ENCODE measurements at places on chromosomes 7 and 10.

DNA sequence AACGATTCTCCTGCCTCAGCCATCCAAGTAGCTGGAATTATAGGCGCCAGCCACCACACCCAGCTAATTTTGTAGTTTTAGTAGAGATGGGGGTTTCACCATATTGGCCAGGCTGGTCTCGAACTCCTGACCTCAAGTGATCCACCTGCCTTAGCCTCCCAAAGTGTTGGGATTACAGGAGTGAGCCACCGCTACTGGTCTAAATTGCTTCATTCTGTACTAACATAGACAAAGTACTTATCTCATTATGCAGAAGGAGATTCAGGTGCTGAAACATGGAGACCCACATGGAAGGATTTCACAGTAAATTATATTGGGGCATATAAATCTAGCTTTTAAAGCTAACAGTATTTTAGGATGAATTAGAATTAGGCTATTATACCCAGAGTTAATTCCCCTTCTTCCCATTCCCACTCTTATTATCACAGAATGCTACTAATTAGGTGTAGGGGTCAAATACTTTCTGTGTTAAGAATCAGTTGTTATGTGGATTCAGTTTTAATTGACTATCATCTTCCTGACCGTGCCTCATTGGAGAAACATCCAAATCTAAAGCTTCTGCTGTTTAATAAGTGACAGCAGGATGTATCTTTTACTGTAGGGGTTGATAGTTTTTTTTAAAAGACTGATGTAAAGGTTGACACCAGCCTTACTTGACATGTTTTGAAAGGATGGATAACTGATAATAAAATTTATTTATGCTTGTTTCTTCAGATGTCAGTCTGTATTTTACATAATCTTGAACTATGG is 27.2 kb downstream of the ADK start:
- DNase-seq, result no peak

DNA sequence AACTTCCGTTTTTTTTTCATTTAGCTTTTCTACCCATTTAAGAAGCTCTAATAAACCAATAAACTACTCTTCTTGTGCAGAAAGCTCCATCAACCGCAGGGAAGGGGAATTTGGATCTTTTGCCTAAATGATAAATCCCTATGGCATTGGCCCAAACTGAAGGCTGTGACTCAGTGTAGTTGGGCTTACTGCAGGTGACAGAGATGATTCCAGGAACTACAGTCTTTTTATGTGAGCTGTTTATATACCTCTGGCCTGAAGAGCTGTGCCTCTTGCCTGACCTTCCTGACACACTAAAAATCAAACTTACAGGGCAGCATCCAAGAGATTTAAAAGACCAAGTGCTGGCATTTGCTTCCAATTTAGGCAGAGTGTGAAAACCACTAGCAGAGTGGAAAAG is 25.2 kb downstream of the ABCB1 start:
- no peak for DNase-seq

- DNase-seq, result no peak
Observed at GRCh38 chr7:101422356-101423195, 59.9 kb downstream of the COL26A1 start.

DNA sequence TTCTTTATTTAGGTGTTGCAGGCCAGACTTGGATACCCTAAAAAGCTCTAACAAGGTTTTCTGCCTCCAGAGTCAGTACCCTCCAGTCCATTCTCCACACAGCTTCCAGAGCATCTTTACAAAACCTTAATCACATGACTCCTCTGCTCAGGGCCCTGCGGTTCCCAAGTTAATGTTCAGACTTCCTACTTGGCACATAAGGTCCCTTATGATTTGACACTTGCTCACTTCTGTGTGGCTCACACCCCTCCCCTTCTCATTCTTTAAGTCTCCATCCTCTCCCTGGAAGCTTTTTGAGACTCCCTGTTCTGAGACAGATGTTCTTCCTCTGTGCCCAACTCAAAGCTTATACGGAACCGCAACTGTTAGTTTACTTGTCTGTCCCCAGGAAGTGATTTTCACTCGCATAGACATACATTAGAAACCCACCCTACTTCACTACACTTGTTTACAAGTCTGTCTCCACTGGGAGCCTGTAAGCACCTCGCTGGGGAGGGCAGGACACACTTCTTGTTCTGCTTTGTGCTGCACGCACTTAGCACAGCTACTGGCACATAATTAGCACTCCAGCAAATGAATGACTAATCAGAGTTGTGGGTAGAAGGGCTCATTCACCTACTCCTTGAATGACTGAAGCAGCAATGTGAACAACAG is 154.3 kb upstream of the LAMB4 start:
- DNase-seq, result no peak

Measured in AG09309 (cell line).